Neural progenitor cell (in vitro differentiated cells): ENCODE measurements at places on chromosomes 7 and 10. TPM values are rescaled to one million over a fixed set of nuclear protein-coding genes. Genes with fewer than 3 reads are reported as not detected.

PRSS2 gene
- total RNA-seq = not detected in 2 replicates

UPK3BL1 gene
- total RNA-seq = 12.7 and 18.8 TPM in 2 replicates

STAM gene
- 37.2 and 43.2 TPM in 2 replicates for total RNA-seq

GNAT3 gene
- not detected in 2 replicates for total RNA-seq

STOX1 gene
- 35.9 and 53.9 TPM in 2 replicates for total RNA-seq
